Left renal pelvis (tissue), 4 donors: ENCODE measurements at places on chromosomes 4 and X.

- DNase-seq, result no peak
Measured at GRCh38 chr4:10750714-10751113, 66.1 kb upstream of the CLNK start.

- no peak for DNase-seq
Measured at GRCh38 chrX:9566150-9566621, 101.3 kb downstream of the TBL1X start.

DNA sequence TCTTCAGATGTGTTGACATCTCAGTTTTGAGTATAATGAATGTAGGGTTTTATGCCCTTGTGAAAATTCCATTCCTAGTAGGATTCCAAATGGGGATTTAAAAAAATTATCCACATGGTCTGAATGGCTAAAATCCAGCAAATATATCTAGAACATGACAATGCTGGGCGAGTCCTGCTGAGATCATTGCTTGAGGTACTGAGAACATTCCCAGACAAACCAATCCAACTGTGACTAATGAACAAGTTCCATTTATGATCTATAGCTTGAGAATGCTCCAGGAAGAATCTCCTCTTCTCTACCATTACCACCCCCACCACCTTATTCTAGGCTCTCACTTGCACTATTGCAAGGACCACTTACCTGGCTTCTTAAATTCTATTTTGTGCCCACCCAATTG, 77.2 kb upstream of the IL1RAPL2 start:
- DNase-seq, result no peak

DNA sequence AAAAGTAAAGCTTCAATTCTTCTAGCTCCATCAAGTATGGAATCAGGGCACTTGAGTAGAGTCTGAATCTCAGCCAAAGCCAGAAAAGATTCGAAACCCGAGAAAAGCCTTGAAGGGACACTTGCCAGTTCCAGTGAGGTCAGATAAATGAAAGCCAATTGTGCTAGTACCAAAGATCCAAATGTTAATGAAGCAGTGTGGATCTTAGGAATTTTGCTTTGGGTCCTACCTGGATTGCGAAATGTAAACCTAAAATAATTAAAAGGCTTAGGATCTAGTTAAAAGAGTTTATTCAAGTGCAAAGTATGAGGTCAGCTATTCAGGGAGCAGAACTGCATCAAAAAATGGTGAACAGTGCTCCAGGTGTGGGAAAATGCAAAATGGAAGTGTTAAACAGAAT, 552.6 kb downstream of the NAP1L3 start:
- no peak for DNase-seq

- DNase-seq, result no peak
Measured at GRCh38 chr4:105327222-105327621, 146.6 kb downstream of the PPA2 start.

DNA sequence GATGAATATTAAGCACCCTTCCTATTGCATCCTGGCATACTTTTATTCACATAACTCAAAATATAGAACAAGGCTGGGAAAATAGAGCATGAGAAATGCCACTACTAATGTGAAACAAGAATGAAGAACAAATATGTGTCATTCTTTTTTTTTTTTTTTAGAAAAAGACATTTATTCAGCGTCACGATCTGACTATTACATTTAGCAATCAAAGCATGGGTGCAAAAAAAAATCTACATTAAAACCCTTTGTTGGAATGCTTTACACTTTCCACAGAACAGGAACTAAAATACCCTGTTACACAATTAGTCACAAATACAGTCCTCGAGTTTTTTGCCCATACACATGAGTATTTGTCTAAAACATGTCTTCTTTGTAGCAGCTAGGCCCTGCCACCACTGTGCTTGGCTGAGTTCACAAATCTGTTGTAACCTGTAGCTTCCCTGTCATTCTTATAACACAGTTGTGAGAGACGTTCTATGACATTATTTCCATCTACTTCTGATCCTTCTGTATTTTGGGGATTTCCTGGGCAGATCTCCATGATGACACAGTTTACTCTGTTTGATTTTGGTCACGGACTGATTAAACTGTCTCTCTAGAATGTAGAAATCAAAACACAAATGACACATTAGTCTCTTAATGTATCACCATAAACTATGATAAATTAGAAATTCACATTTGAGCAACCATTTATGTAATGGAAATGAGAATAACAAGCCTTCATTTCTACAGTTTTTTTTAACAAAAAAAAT, 9.4 kb upstream of the TET2 start:
- DNase-seq, result no peak

- DNase-seq, result no peak
Measured at GRCh38 chr4:7756071-7756470, 183.6 kb downstream of the AFAP1 start.

DNA sequence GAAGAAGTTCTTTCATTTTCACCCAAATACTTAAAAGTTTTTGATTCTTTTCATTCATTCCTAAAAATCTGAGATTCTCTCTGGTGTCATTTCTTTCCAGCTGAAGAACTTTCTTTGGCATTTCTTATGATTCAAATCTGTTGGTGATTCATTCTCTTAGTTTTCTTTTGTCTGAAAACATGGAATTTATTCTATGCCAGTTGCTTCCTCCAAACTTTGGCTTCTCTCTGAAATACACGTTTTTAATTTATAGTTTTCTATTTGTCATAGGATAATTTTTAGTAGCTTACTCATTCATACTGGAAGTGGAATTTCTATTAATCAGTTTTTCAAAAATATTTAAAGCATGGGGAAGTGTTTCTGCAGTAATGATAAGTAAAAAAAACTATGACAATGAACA, 1012.0 kb downstream of the RPA4 start:
- DNase-seq, result no peak
